ENCODE measurements at places on chromosomes 1 and 21. TPM values are rescaled to one million over a fixed set of nuclear protein-coding genes. Genes with fewer than 3 reads are reported as not detected.
A peak's percentile ranks its signal among the peaks of the same experiment; 100 is the strongest.

- DNase-seq: no peak
Observed at GRCh38 chr21:28675331-28676041, 317.2 kb downstream of the LTN1 start.

- no peak for DNase-seq
Observed at GRCh38 chr1:47235241-47235681, 3.2 kb upstream of the TAL1 start.

DNA sequence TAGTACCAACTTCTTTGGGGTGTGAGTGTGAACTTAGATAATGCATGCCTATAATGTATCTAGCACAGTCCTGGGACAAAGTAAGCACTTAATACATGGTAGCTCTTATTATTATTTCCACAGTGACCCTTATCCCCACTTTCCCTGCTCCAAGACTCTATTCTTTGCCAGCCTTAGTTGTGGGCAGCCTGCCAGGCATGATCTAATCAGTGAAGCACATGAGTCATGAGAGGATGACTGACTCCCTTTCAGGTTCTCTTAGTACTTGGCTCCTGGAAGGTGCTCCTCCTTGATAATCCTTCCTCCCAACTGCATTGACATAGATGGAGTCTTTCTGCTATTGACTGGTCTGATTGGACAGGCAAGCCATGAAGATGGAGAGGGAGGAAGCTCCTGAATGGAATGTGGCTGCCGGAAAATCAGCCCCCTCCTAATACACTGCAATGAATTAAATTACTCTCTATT is 17.4 kb upstream of the GNG12 start:
- DNase-seq: no peak

The GNAT2 gene
- not detected for total RNA-seq

The CFHR5 gene
- total RNA-seq: not detected

DNA sequence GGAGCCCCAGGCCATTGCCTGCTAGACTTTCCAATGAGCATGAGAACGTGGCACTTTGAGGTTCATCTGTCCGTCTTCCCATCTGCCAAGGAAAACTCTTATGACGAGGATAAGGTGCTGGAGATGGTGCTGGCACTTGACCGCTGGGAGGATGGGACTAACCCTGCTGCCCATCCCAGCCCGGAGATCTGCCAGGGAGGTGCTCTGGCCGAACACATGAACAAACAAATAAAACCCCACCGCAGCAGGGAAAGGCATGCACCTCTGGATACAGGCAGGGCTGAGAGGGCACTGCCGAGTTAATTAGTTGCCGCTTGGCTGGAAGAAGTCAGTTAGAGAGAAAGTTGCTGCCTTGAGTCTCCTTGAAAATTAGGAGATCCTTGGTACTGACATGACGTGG is 308.4 kb downstream of the AJAP1 start:
- DNase-seq: no peak

GRCh38 chr1:112285316-112285715 is 110.7 kb upstream of the CTTNBP2NL start:
- no peak for DNase-seq

DNA sequence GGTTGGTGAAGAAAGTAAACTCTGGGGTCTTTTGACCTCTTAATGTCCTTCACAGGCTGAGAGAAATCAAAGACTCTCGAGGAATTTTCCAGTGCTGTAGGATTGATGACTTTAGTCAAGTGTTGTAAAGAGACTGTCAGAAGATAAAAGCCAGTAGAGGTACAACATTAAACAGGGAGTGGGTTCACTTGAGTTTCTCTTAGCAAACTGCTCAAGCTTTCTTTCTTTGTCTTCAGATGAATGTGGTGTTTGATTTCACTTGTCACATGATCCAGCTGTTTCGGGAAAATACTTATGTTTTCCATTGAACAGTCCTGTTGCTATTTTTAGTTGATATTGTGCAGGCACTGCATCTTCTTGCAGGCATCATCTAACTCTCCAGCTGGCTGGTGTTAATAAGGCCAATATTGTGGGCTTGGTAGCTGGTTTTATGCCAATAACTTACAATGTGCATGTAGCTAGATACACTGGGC is 45.6 kb downstream of the XCL2 start:
- no peak for DNase-seq

The CD1D gene
- total RNA-seq: not detected

The PEAR1 gene
- total RNA-seq: not detected

GRCh38 chr1:231603598-231604275 is 22.9 kb upstream of the DISC1 start:
- peak; percentile 49 for DNase-seq

The OR14K1 gene
- total RNA-seq: not detected

- DNase-seq: no peak
Observed at GRCh38 chr1:235925016-235925415, 58.3 kb upstream of the LYST start.

GRCh38 chr21:16863908-16864307 is 648.9 kb upstream of the CXADR start:
- DNase-seq: no peak

The CHAF1B gene
- 18.8 TPM for total RNA-seq

GRCh38 chr21:10425856-10426255 is 95.5 kb upstream of the TPTE start:
- no peak for DNase-seq

GRCh38 chr1:62712336-62713243 is 24.4 kb upstream of the DOCK7 start:
- no peak for DNase-seq

DNA sequence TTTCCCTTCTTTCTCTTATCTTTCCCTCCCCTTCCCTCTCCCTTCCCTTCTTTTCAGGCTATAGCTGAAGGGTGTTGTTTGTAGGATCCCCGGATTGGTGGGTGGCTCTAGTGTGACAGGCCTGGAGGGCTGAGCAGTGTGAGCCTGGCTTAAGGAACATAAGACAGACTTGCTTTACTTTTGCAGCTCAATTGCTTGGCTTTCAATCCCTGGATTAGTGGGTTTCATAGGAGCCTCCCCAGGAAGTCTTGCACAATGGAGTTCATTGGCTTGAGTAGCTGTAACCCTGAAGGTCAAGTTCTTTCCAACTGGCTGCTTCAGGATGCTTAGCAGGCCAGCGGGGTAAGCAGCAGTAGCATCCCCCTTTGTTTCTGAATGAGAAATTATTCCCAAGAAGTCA is 126.7 kb downstream of the CAMTA1 start:
- no peak for DNase-seq

The KRTAP12-2 gene
- total RNA-seq: not detected

DNA sequence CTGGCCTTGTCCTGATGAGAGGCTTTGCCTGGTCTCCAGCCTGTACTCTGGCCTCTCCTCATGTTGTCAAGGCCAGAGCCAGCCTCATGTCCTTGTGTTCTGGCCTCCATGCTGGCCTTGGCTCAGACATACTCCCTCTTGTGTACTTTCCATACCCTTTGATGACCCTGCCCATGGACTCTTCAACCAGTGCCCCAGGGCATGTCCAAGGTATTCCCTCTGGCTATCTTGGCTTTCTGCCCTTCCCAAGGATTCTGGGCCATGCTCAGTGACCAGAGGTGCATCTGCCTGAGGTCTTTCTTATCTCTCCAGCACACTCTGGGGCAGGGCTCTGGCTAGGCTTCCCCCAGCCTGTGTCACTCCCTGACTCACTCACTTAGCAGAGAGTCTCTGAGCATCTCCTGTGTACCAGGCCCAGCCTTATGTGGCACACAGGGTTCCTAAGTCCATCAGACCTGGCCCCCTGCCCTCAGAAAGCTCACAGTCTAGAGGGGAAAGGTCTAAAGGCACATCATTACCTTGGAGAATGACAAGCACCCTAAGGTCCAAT is 141.4 kb upstream of the GRIK3 start:
- DNase-seq: no peak

DNA sequence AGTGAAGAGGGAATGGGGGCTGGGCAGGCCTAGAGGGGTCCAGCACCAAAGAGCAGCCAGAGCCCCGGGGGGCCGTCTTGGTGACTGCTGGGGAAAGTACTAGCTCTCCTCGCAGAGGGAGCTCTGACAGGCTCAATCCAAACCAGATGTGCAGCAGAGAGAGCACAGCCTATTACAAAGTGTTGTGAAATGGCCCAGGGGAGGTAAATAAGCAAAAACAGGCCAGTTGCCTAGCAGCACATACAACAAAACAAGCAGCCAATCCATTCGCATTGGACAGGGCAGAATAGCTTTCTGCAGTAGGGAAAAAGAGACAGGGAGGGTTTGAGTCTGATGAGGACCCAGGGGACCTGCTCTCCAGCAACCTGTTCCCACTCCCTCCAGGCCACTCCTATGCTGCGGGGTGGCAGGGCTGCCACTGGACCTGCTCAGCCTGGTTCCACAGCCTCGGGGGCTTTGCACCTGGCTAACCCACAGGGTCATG is 239.6 kb upstream of the FGGY start:
- DNase-seq: no peak

- DNase-seq: no peak
Observed at GRCh38 chr21:34110594-34111202, 37.3 kb downstream of the MRPS6 start.

The TMCO4 gene
- 16.3 TPM for total RNA-seq

DNA sequence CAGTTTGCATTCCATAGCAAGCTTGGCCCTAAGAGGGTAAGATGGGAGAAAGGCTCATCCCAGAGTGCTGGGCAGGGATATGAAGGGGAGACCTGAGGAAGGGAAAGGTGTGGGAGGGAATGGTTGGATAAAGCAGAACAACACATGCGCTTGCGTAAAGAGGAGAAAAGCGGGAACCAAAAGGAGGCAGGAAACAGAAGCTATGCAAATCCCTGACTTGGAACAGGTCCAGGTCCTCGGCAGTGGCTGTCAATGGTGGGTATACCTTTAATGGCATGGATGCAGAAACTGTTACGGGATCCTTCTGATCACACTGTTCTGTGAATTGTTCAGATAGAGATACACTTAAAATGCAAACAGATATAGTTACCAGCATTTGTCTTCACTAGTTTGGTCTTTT is 455.6 kb downstream of the SIPA1L2 start:
- DNase-seq: no peak

The GBP2 gene
- 281 TPM for total RNA-seq

DNA sequence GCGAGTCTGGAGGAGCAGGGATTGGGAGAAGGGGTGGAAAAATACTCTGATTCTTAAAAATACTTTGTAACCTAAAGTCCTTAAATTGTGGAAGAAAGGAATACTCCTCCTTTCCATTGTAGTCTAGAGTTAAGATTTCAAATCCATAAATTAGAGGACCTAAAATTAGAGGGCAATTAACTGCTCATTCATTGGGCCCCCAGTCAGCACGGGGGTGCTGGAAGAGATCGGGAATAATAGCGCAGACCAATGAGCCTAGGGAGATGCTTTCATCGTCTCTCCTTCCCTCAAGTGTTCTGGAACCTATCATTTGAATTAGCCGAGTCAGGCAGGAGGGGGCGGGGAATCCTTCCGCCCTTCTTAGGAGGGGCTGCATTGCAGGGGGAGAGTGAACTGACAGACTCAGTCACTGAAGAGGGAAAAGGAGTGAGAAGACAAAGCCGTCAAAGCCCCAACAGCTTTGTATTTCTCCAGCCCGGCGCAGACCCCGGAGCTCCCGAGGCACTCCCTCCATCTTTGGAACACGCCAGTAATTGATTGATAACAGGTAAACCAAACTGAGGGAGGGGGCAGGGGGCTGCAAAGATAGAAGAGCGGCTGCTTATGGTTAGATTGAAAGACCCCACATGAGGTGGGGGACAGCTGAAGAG is at the start of gene MLLT11:
Gene MLLT11 (plus strand): TSS at position 391 of the 650 bp plus-strand sequence. CDS start 6,828 bp downstream, outside the sequence.
- peak; percentile 21 for DNase-seq

DNA sequence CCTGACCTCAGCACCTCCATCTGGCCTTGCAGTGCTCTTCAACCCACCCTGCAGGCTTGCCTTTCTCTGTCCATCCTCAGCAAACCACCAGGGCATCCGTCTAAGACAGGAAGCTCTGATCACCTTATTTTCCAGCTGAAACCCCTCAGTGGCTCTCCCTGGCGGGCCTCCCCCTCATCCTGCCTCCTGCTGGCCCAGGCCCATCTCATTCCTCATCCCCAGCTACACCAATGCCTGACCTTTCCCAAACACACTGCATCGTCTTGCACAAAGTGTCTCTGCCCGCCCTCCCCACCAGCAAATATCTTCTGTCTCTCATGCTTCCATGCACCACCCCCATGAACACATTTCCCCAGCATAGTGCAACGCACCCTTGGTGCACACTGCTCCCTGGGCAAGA is 205.0 kb downstream of the TOMM20 start:
- no peak for DNase-seq

The SPATA21 gene
- not detected for total RNA-seq

GRCh38 chr1:10796029-10796944 is at the start of gene CASZ1:
Gene CASZ1, minus strand, starts transcription at chr1:10796646. Its CDS starts 102,757 bp downstream, at chr1:10693889.
- no peak for DNase-seq

The LCE1B gene
- total RNA-seq: not detected

- no peak for DNase-seq
Observed at GRCh38 chr1:23867542-23867894, 572 bp downstream of the FUCA1 start.

DNA sequence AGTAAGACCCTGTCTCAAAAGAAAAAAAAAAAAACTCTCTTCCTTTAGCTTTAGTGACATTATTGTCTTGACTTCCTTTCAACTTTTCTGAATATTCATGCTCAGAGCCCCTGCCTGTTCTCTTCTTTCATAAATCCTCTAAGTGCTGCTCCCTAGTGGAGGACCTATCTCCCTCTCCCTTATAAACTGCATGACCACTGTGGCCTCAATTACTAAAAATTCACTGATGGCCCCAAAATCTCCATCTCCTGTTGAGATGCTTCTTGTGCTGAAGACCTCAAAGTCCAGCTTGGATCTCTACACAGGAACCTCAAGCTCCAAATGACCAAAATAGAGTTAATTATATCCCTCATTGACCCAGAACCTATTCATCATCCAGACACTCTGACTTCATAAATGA is 7.8 kb downstream of the ITLN1 start:
- DNase-seq: no peak

The BSND gene
- total RNA-seq: 0.08 TPM

DNA sequence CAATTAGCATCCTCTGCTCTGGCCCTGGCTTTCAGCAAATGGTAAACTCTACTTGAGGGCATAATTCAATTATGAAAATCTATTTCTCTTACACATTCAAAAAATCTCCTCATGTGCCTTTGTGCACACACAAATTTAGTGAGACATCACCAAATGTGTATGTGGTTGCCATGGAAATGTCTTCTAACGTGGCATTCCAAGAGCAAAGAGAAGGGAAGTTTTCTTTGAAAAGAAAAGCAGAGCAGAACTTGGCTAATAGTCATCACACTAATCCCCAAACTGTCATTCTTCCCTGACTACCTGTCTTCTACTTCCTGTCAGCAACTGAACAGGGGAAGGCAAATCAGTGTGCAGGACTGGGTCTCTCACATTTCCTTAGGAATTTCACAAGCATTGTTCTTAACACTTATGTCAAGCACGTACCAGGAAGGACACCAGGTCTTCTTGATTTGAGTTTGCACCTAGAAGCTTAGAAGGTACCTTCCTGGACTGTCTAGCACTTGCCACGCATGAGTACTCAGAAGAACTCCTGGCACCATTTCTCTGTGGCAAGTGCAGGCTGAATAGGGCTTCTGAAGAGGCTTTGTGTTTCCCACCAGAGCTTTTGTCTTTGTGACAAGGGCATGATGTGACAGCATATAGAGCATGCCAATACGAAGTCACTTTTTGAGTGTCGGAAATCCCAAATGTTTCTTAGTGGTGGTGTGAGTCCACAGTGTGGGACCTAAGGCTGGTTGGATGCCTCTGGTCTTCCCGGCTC is 32.3 kb downstream of the MAN1C1 start:
- DNase-seq: no peak

Data from activated CD4-positive, alpha-beta memory T cell treated with anti-CD3 and anti-CD28 coated beads, Interleukin-2, amount 10 ng/mL, durations not matched to agents 7 days and 5 days (primary cell).